Activated T-cell treated with anti-CD3 and anti-CD28 coated beads for 4 hours (primary cell): ENCODE measurements at places on chromosomes 12 and 14.

GRCh38 chr14:99925471-99925870 is 132.3 kb downstream of the EML1 start:
- DNase-seq: no peak

- DNase-seq: no peak
These were observed 18.5 kb downstream of the PACS2 start for GRCh38 chr14:105333020-105333490.

- no peak for DNase-seq
These were observed 25.3 kb downstream of the LRIG3 start for GRCh38 chr12:58895053-58895452.

DNA sequence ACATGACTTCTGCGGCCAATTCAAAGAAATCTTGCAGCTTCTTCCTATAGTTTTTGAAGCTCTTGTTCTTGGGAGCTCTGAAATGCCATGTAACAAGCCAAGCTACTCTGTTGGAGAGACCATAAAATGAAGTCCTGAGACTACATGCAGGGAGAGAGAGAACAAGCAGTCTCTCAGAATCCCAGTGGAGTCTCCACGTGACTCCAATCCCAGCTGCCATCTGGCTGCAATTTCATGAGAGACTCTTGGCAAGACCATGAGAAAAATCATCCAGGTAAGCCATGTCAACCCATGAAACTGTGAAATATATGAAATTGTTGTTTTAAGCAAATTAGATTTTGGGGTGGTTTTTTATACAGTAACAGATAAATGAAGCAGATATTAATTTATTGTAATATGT is 54.4 kb downstream of the KLRG1 start:
- DNase-seq: no peak

- DNase-seq: no peak
These were observed 16.5 kb downstream of the OR6J1 start for GRCh38 chr14:22627506-22628263.

DNA sequence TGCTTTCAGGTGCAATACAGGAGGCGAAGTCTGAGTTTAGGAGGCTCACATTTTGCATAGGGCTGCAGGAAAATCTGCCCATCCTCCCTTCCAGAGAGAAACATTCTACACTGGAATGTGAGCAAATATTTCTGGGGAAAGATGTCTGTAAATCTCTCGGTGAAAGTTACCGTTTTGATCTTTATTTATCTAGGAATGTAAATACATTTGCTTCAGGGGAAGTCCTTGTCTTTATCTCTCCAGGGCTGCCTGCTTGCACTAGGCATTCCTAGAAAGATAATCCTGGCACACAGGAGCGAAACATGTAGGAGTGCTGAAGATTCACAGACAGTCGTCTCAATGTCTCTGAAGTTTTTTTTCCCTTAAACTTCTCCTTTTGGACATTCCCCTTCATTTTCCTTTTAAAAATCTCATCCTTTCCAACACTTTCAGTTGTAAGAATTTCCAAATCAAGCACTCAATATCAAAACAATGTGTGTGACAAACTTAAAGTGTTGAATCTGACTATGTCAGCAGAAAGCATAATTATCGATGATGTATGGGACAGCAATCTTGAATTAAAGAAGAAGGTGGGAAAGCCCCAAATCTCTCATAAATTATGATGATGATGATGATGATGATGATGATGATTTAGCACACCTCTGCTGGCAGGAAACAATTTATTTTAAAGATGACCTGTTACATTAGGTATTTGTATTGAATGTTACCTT is 113.4 kb upstream of the RESF1 start:
- DNase-seq: no peak

GRCh38 chr12:58564721-58565120 is 355.6 kb downstream of the LRIG3 start:
- DNase-seq: no peak

DNA sequence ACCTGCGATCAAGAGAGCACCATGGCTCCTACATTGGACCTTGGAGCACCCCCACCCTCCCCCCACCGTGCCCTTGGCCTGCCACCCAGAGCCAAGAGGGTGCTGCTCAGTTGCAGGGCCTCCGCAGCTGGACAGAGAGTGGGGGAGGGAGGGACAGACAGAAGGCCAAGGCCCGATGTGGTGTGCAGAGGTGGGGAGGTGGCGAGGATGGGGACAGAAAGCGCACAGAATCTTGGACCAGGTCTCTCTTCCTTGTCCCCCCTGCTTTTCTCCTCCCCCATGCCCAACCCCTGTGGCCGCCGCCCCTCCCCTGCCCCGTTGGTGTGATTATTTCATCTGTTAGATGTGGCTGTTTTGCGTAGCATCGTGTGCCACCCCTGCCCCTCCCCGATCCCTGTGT is 1.8 kb upstream of the RNU7-1 start:
- no peak for DNase-seq

DNA sequence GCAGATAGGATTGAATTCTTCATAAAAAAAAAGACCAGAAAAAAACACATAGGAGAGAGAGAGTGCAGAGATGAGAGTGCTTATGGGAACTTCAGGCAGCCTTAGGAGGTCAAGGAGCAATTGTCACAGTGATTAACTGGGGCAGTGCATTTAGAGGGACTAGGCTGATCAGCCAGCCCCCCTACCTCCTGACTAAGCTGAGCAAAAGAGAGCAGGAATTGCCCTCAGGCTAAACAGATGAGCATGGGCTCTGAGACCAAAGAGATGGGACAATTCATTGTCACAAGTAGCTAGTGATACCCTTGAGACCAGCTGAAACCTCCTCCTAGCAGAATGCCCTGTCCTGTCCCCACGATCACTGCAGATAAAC is 124.0 kb downstream of the BTG1 start:
- DNase-seq: no peak

DNA sequence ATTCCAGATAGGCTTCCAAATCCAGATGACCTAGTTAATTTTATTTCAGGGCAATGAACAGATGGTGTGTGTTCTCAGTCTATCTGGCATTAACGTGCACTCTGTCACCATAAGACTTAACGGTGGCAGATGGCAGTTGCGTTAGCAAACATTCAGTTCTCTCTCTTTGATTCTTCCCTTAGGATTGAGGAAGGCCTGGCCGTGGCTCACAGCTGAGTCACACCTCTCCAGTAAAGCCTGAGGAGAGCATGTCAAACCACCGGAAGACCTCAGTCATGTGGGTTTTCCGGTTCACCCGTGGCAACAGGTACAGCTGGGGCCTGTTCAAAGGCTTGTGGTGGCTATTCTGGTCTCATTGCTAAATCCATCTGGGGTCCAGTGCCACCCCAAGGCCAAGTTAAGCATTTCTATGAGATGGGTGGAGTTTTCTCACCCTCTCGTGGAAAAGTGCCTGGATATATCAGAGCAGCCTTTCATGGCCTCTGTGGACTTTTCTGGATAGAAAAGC is 545.1 kb upstream of the ATP2B1 start:
- no peak for DNase-seq

DNA sequence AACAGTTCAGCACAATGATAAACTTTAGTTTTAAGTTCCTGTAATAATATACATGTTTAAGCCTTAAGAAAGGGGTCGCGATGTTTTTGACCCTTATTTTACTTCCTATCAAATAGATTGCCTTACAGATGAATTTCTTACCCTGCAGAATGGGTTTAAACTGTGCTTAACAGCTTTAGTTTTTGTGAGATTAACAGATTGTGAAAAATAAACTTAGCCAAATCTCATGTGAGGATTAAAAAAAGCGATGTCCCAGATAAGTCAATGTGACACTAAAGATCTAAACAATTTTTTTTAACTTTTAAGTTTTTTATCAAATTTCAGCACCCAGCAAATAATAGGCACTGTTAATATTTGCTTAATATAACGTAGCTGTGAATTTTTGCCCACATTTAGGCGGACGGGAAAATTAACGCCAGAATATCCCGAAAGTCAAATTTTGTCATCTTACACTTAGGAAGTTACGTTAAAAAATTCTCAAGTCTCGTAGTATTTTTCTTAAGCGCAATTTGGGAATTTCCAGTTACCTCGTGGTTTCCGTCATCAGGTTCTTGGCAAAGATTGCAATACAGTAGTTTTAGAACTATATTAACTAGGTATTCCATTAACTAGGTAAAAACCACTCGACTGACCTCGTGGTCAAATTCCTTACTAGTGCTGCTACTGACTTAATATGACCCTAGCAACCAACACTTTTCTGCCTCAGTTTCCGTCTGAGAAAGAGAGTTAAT is 1.2 kb downstream of the HNRNPC start:
- no peak for DNase-seq

DNA sequence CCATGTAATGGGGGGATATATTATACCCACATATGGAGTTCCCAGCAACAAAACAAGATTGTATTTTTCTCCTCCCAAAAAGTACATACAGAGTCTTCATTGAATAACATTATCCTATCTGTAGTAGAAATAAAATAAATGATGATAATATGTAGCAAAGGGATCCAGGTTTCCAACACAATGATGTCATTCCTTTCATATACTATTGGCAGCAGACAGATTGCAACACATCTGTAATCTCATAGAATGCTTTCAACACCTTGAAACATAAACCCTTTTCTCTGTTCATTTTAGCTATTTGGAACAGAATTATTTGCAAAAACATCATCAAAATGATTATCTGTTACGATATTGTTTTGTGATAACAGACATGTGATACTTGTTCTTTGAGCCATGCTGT is 317.6 kb downstream of the DPF3 start:
- no peak for DNase-seq

DNA sequence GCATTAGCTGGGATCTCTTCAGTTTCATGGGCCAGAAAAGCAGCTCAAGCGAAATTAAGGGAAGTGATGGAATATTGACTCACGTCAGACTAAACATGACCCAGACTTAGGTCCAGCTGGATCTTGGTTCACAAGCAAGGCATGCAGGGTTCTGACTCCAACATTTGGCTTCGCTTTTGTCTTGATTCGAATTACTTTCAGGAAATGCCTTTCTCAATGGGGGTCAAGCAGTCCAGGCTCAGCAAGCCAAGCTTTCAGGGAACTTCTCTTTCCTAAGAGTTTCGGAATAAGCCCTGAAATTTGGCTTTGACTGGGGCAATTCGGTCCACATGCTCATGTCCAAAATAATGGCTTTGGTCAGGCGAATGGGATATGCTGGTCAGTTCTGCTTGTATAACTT is 678.7 kb upstream of the TMEM132C start:
- DNase-seq: no peak

- DNase-seq: no peak
These were observed 22.3 kb upstream of the ELK3 start for GRCh38 chr12:96171905-96172304.

- no peak for DNase-seq
These were observed 5.7 kb upstream of the TNS2 start for GRCh38 chr12:53044052-53044581.

DNA sequence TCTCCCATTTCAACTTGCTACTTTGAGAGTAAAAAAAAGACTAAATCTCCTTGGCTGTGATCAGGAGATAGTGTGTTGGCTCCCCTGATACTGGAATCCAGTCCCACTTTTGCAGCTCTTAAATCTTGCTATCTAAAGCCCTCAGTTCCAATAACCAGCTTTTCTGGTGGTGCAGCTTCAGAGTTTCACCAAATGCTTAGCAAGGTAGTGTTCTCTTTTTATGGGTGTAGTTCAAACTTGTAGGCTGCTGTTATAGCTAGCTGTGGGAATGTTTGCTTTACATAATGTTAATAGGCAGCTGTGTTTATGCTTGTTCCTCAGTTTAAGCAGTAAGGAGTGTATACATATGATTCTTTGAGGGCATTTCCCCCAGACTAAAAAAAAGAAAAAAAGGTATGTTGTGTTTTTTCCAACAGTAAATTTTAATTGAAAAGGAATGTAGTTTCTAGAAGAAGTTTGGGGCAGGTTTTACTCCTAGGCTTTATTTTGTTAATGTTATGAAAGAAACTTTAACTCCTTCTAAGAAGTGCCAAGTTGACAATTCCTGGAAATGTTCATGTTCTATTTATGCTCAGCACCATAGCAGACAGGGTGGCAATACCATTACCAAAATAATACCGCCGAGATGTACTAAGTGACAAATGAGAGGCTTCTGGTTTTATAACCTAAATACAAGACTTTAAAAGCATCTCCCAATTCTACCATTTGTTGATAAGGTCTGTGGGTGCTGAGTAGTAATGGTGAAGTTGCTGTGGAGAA is 12.1 kb downstream of the CRADD start:
- no peak for DNase-seq

DNA sequence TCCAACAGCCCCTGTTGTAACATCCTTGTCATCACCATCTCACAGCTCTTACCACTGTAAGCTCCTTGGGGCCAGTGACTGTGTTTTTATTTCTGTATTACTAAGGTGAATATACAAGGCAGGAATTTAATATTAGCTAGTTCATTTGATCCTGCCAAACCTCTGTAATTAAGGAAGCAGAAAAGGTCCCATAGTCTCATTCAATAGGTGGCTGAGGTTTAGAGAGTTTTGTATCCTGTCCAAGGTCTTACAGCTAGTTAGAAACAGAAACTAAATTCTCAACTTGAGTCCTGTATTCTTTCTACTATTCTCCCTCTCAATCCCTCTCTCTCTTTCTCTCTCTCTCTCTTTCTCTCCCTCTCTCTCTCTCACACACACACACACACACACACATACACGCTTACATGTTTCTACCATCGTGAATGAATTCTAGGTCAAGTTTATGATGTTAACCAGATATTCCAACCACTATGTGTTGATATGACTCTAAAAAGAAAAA is 543 bp upstream of the GLIPR1 start:
- no peak for DNase-seq

DNA sequence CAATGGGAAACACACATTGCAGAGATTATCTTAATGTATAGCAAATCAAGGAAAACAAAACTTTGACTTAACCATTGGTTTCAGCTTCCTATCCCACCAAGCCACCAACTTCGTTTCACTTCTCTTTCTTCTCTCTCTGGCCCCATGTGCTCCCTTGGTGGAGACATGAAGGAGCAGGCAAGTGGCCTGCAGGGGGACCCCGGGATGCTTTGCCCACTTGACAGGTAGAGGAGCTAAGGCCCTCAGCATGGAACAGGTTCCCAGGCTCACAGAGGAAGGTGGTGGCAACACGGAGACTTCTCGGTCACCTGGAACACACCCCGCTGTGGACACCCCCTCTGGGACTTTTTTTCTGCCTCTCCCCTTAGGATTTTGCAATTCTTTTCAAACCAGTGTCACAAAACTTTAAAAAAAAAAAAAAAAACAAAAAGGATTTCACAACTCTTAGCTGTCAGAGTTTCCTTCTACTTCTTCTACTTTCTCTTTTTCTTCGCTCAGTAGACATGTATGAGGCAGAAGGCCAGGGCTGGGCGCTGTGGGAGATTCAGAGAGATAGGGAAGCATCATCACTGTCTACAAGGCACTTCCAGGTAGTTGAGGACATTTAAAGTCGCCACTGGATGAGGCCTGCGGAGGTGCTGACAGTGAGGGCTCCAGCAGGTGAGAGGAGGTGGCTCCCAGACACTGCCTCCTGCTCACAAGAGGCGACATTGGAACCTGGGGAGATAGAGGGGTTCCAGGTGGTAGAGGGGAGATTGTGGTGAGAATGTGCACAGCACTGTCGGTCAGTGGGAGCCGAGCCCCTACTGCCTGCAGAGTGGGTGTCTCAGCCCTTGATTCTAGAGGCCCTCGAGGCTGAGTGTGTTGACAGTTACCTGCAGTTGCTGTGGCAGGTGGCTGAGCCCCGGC is 119.6 kb downstream of the GCH1 start:
- DNase-seq: no peak

GRCh38 chr12:6106218-6106617 is 18.3 kb downstream of the VWF start:
- no peak for DNase-seq
